ENCODE measurements at places on chromosomes 3 and 15.

GRCh38 chr15:38844736-38845135 lies 280.1 kb upstream of the RASGRP1 start:
- no peak for DNase-seq

DNA sequence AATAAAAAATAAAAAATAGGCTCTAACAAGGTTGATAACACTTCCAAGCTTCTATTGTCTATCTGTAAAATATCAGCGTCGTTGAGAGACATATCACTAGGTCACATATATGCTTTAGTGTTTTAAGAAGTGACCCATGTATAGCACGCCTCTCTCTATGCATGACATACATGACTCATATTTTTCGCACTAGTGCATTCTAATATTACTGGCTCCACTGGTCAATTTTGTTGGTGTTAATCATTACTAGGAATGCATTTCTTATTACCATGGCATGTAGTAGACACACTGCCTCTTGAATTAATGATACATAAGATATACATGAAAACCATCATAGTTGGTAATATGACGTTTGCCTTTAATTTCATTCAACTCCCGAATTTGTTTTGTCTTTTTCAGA lies 203.1 kb downstream of the CHL1 start:
- no peak for DNase-seq

DNA sequence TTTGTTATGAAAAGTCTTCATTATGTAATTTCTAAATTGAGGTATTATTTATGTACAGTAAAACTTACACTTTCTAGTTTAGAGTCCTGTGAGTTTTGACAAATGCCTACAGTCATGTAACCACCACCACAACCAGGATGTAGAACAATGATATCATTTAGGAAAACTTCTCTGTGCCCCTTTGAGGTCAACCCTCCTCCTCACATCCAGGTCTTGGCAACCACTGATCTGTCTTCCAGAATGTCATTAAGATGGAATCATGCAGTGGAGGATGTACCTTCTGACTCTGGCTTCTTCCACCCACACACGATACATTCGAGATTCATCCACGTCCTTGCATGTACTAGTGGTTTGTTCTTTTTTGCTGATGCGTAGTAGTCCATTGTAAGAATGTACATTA lies 23.2 kb downstream of the MINAR1 start:
- DNase-seq, result no peak

GRCh38 chr3:100256731-100257151 lies 4.1 kb upstream of the TBC1D23 start:
- no peak for DNase-seq

GRCh38 chr15:48408327-48408726 lies 77.1 kb downstream of the DUT start:
- DNase-seq, result no peak

GRCh38 chr3:27340534-27340933 lies 28.6 kb downstream of the NEK10 start:
- no peak for DNase-seq

DNA sequence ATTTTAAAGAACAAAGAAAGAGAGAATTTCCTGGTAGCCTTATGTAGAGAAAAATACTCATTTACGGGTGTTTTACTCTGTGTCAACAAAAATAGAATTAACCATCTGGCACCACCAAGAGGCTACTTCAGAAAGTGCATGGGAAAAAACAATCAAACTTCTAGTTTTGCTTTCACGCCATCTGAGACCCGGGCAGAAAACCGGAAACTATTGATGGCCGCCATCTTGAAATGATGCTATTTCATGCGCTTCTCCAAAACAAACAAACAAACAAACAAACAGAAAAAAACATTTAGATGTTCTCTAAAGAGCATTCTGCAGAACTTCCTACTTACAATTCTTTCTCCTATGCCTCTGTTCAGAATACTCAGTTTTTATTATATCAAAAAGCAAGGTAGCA lies 49.4 kb upstream of the SYNPR start:
- DNase-seq, result no peak

GRCh38 chr15:99425657-99426301 lies 140.0 kb upstream of the MEF2A start:
- DNase-seq, result no peak

GRCh38 chr3:158768361-158768787 lies 33.5 kb upstream of the MFSD1 start:
- no peak for DNase-seq

- DNase-seq, result no peak
Observed at GRCh38 chr3:71304247-71304646, 279.3 kb downstream of the FOXP1 start.

- DNase-seq, result no peak
Observed at GRCh38 chr3:50415061-50415460, 55.7 kb upstream of the TMEM115 start.

GRCh38 chr15:98725874-98726273 lies 77.5 kb downstream of the IGF1R start:
- no peak for DNase-seq

GRCh38 chr3:156448300-156448699 lies 106.6 kb downstream of the SSR3 start:
- peak; percentile 12 for DNase-seq

GRCh38 chr3:157249606-157250005 lies 89.7 kb upstream of the CCNL1 start:
- no peak for DNase-seq

DNA sequence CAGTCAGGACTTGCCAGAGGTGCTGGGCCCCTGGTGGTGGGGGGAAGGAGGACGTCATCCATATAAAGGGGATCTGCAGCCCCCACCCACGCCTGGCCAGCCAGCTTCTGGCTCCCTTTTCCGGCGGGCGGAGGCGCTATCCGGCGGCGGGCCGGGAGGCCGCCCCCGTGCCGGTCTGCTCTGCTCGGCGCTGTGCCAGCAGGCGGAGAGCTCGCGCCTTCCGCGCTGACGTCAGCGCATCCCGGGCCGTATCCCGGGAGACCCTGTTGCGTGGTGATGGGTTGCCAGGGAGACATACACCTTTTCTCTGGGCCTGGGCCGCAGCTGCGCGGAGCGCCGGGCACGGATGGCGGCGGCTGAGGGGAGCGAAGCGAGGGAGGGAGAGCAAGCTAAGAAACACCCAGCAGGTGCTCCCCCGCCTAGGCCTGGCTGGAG lies 1.1 kb downstream of the FAM131A start:
- no peak for DNase-seq

DNA sequence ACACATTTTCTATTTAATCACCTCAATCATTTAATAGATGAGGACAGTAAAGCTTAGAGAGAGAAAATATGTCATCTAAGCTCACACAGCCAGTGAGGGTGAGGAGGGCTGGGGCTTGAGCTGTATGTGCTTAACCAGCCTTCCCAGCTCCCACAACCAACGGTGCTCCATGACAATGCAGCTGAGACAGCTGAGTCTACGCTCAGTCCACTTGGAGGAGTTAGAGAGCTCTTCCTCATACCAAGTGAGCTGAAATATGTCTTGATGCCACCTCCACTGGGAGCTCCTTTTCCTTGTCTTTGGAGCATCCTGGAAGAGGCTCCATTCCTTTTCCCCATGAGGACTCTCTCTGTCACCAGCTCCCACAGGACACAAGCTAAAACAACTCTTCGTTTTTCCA lies 9.3 kb downstream of the HOMER2 start:
- DNase-seq, result no peak

DNA sequence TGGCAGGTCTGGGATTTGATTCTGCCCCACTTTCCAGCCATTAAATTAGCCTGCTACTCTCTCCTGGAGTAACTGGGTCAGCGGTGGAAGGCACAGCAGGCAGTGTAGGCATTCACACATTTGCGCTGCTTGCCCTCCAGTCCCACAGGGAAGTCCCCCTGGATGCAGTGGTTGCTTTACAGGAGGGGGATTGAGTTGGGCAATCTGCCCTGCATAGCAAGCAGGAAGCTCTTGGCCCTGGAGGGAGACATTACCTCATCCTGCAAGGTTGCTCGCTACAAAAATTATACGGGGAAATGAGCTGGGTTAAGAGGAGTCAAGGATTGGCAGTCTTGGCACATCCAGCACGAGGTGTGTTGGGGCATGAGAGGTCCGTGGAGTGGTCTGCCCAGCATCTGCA lies 14.8 kb downstream of the MCM2 start:
- DNase-seq, result no peak

DNA sequence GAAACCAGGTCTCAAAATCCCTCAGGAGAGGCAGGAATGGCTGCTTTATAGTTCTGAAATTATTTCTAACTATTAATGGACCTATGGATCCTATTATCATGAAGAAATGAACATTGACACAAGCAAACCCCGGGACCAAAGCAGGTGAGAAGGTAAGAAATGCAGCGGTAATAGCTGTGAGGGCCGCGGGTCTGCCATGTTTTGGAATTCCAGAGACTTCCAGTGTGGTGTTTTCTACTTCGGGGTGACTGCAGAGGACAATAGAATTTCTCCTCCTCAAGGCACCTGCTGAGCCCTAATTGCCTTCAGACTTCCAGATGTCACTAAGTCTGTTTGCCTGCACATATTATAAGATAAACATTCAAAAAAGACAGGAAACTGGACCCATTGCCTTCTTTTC lies 437.4 kb downstream of the GABRG3 start:
- DNase-seq, result no peak

DNA sequence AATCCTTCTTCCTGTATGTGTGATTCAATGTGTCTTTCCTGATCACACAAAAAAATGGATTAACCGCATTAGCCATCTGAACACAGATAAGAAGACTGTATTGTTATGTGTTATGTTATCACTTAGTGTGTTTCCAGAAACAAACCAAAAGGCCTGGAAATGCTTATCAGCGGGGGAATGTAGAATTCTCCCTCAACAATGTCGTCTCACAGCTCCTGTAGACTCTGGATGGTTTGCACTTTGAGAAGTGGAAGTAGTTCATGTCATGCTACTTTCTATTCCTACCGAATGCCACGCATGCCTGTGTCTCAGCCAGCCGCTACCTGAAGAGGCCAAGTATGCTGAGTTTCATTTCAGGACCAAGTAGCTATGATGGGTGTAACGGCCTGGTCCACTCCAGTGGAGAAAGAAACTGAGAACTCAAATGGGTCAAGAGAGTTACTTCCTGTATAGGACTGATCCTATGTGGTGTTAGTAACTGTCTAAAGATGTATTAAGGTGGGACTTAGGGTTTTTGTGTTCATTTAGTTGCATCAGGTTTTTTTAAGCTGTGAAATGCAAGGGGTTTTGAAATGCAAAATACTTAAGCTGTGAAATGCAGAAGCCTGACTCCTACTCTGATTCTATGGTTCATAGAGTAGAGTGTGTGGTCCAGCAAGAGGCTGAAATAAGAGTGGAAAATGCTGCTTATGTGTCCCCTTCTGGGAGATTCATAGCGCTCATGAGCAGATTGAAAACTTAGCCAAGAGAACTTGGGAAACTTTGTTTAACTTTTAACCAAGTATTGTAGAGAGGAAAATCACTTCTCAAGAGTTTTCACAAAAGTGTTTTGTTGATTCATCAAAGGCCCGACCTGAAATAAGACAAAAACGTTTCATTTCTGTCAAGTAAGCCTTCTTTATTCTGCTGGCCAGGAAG lies 118.5 kb upstream of the LMOD3 start:
- no peak for DNase-seq

DNA sequence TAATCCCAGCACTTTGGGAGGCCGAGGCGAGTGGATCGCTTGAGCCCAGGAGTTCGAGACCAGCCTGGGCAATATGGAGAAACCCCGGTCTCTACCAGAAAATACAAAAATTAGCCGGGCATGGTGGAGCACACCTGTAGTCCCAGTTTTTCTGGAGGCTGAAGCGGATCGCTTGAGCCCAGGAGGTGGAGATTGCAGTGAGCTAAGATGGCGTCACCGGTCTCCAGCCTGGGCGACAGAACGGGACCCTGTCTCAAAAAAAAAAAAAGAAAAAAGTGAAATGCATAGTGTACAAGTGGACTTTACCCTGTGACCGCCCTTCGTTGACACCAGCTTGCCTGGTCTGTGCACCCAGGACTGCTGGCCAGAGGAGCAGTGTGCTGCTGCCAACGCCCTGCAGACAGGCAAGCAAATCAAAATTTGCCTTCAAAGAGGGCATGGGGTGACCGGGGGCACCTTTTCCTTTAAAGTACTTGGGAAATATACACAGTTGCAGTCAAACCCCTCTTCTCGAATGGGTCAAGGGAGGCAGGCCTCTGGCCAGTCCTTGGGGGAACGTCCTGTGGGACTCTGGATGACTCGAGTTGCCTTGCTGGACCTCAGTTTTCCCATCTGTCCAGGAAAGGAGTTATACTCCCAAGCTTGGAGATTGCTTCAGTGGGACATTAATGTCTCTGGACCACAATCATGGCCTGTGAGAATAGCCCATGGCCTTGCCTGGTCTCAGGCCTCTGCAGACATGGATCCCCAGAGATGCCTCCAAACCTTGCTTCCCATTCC lies 1.0 kb downstream of the XYLB start:
- DNase-seq, result no peak

DNA sequence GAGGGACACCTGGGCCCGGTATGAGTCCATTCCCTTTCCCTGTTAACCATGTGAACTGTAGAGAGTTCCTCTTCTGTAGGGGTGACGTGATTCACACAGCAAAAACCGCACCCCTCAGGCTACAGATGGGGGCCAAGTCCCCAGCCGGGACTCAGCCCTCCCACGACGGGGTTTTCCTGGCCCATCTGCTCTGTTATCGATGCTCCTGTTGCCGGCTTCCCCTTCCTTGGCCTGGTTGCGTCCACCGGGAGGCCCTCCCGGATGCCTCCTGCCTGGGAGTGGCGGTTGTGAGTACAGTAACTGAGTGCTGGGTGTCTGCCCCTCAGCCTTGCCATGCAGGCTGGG lies 817 bp upstream of the PLXNA1 start:
- DNase-seq, result peak; percentile 51

GRCh38 chr3:45168451-45168850 lies 22.3 kb upstream of the CDCP1 start:
- no peak for DNase-seq

DNA sequence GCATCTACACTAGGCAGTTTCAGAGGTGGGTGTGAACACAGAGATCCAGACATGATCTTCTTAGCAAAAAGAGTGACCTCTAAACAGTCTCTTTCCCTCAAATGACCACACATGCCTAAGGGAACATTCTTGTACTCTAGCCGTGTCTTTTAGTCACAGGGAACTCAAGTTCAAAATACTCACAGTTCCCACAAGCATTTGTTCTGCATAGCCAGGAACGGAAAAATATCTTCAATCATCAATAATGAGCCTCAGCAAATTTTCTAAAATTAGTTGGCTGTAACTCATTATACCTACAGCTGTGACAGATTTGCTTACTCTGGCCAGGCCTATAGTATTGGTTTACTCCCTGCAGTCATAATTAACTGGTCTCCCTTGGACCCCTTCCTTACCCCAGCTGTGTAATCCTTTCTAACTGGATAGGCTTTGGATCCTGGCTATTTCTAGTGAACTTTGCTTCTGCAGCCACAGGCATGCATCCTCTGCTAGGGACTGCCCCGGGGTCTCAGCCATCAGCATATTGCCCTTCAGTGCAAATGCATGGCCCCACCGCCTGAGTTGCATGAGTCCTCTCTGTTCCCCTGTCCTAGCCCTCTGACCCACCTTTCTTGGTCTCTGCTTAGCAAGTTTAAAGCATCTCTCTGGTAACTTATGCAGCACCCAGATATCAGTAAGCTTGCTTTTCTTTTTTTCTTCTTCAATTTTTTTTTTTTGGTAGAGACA lies 56.0 kb upstream of the HACD2 start:
- no peak for DNase-seq

DNA sequence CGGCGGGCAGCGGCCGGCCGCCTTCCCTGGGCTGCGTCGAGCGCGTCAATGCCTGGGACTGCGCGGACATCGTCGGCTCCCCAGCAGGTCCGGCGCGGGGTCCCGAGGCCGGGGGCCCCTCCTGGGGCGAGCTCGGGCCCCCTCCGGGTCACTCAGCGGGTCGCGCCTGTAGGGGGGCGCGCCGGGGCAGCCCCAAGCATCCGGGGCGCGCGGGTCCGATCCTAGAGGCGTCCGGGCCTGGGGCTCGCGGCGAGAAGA lies 725 bp downstream of the TLE3 start:
- no peak for DNase-seq

GRCh38 chr3:159910991-159911663 lies 77.5 kb upstream of the IL12A start:
- no peak for DNase-seq
